ENCODE measurements at places on chromosomes 7 and 10.

GRCh38 chr7:83782628-83783027, 133.7 kb upstream of the SEMA3E start:
- DNase-seq: no peak

DNA sequence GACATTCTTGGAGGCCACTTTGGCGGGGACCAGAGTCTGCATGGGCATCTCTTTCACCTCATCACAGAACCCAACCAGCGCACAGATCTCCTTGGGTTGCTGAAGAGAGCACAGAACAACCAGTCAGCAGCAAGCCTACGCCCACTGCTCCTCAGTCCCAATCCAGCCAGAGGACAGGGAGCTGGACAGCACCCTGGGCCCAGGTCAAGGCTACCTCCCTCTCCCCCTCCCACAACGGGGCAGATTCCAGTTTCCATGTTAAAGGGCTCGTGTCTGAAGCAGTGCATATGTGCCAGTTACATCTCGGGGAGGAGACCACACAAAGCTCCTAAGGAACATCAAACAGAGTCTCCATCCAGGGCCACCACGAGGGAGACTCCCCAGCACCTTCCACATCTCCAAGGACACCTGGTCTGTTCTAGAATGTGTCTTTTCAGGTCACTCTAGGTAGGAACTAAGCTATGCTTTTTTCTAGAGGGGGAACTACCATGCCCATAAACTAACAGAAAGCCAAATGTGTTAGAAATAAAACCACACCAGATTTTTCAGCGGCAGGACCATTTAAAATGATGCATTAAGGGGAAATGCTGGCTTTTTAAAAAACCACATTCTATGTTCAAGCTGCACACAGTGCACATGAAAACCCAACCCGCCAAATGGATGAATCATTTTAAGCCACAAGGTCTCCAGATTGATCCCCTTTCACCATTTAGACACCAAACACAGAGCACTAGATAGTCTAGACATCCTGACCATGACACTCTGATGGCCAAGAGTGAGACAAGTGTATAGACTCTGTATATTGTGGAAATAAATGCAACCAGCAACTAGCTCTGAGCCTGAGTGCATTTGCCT, 28.9 kb downstream of the PSAP start:
- no peak for DNase-seq

GRCh38 chr10:53606981-53607380, 834.4 kb upstream of the MBL2 start:
- no peak for DNase-seq

DNA sequence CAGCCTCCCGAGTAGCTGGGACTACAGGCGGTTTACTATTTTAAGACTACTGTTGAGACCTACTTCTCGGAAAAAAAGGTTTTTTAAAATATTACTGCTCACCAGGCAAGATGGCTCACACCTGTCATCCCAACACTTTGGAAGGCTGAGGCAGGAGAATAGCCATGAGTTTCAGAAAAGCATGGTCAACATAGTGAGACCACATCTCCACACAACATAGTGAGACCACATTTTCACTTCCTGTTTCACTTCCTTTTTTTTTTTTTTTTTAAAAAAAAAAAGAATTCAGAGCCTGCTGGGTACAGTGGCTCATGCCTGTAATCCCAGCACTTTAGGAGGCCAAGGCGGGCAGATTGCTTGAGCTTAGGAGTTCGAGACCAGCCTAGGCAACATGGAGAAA, 46.5 kb downstream of the SVOPL start:
- no peak for DNase-seq

DNA sequence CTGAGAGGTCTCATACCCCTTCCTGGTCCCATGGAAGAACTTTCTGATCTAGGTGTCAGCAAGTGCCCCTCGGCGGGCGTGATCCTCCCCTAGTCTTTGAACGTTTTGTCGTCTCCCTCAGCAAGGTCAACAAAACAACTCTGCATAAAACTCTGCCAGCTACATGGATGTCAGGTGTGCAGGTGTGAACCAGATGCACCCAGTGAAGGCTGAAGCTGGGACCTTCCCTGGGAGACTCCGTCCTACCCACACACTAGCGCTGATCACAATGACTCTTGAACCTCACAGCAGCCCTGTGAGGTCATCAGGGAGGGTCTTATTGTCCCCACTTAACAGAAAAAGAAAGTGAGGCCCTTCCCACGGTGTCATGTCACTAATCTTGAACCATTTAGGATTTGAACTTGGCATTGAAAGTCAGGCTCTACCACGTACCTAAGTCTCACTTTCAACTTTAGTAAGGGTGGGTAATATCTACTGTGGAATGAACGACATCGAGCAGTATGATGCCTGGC, 68.1 kb downstream of the VSTM4 start:
- no peak for DNase-seq

- no peak for DNase-seq
Measured at GRCh38 chr10:49745756-49746155, 16.4 kb downstream of the OGDHL start.

DNA sequence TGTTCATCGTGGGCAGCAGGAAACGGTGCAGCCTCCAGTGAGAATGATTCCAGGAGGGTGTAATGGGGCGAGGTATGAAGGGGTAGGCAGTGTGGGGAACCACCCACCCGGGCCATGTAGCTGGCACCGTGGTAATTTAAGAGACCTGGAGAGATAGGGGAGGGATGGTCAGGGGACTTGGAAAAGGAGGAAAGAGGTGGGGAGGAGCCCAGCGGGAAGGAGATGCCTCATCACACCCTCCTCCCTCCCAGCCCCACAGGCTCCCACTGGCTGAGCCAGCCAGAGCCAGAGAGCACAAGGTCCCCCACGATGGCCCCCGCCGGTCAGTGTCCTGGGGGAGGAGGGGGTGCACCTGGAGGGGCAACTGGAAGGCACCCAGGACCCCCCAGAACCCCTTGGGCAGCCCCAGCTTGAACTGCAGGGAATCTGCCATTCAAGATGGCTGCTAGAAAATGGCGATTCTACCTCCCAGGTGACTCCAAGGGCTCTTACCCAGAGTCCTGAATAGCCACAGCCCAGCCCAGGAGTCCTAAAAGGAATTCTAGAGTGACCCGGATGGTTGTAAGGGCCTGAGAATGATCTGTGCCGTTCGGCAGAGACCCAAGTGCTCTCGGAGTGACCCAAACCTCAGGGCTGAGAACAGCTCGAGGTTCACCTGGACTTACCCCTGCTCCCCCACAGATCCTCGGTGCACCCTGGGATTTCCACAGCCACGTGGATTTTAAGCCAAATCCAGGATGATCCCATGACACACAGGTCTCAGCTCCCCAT, 28.8 kb downstream of the CALML3 start:
- no peak for DNase-seq

DNA sequence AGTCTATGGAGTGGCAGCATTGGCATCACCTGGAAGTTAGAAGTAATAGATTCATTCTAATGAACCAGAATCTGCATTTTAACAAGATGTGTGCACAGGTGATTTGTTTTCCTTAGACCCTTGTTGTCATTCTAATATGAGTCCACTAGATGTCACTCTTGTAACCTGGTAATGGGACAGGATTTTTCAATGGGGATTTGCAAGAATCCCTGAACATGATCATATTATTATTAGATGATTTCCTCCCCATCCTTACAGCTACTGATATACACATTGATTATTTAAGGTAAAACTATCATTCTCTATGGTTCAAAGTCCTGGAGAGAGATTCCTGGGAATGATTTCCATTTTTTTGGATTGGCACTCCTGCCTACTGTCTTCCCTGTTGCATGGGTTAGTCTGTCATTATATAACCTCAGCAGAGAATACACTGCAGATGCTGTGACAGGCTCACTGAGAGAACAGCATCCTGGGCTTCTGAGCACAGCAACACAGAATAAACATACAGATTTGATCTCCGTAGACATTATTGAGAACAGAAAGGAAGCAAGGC, 194.9 kb downstream of the SUGCT start:
- no peak for DNase-seq

DNA sequence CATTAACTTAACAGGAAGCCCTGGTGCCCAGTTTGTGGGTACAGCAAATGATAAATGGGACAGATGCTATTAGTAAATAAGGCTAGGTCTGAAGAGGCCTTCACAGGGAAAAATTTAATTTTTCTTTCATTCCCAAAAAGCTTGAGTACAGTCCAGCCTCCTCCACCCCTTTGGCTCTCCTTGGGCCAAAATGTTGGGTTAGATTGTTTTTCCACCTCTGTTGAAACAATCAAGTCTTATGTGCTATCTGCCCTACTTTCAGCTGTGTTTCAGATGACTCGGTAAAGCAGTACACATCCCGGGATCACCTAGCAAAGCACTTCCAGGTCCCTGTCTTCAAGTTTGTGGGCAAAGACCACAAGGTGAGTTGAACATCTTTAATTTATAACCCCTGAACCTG, 24.3 kb downstream of the PLA2G12B start:
- no peak for DNase-seq

DNA sequence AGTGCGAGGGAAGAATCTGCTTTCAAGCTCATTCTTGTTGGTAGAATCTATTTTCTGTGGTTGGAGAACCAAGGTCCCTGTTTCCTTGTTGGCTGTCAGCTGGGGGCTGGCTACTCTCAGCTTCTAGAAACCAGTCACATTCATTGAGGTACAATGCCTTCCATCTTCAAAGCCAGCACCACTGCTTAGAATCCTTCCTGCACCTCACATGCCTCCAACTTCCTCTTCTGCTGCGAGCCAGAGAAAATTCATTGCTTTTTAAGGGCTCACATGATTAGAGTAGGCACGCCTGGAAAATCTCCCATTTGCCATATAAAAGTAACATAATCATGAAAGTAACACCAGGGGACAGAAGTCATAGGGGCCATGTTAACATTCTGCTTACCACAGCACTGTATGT, 28.7 kb downstream of the TES start:
- no peak for DNase-seq

- no peak for DNase-seq
Measured at GRCh38 chr7:69625238-69625637, 27.0 kb downstream of the AUTS2 start.

DNA sequence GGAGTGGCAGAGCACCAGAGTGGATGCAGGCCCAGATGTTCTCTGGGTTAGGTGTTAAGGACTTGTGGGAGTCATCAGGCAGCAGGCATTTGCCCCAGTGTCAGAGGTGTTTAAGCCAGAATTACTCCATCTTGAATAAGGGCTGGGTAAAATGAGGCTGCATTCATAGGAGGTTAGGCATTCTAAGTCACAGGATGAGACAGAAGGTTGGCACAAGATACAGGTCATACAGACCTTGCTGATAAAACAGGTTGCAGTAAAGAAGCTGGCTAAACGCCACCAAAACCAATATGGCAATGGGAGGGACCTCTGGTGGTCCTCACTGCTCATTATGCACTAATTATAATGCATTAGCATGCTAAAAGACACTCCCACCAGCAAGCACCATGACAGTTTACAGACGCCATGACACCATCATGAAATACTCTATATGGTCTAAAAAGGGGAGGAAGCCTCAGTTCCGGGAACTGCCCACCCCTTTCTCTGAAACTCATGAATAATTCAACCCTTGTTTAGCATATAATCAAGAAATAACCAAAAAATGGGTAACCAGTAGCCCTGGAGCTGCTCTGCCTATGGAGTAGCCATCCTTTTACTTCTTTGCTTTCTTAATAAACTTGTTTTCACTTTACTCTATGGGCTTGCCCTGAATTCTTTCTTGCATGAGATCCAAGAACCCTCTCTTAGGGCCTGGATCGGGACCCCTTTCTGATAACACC, 882 bp upstream of the LRRC61 start:
- peak; percentile 63 for DNase-seq

DNA sequence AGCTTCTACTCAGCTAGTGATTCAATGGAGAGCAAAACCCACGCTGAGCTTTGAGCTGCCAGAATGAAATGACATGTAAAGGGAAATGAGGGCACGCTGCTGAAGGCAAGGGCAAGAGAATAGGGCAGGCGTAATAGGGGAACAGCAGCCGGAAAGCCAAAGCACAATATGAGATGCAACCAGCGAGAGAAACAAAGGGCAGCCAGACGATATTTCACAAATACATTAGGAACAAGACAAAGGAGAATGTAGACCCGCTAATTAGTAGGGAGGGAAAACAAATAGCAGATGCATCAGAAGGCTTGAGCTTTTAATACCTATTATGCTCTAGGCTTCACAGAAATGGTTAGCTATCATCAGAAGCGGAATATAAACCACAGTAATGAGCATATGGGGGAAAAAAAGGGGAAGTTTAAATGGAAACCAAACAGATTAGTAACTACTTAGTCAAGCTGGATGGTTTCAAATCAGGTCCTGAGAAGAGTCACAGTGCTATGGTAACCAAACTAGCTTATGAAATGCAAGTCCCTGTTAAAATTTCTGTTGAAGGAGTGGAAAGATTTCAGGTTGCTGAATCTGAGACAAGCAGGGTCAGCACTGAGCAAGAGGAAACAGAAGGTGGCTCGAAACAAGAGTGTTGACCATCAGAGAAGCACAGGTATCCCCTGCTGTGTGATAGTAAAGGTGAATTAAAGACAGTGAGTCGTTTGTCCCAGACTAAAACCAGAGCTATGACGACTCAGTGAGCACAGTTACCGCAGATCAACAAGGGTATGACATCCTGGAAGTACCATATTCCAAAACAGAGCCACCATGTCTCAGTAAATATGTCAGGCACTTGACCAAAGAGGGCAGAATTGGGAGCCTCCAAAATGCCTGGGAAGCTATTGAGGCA, 496.9 kb upstream of the CELF2 start:
- no peak for DNase-seq

DNA sequence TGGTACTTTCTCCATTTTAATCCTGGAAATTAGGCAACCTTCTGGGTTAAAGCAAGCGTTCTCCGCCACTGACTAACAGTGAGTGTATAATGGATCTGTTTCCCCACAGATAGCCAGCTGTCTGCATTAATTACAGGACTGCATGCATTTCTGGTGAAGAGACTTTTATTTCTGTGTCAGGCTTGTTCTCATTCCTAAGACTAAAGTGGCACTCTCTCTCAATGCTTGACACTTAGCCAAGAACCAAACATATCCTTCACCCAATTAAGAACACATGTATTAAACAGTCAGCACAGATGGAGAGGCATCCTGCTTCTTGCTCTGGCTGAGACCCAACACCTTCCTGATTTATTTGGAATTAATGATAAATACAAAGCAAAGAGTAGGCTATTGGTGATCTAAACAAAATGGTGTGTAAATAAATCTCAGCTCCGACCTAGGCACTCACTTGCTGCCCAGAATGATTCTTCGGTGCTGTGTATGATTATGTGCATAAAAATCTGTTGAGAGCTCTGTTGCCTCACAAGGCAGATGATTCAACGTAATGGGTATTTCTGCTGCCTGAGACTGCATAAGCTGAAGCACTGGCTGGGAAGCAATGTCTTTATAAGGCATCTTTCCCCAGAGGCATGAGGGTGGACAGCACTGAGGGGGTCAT, 16.8 kb downstream of the CALU start:
- DNase-seq: no peak

DNA sequence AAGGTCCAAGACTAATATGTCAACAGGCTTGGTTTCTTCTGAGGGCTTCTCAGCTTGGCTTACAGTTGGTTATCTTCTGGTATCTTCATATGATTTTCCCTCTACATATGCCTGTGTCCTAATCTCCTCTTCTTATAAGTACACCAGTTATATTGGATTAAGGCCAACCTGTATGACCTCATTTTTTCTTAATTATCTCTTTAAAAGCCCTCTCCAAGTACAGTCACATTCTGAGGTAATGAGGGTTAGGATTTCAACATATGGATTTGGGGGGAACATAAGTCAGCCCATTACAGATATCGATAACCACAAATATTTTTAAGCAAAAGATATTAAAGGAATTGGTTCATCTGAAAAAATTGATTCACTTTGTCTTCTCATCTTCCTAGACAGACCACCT, 49.2 kb downstream of the IQUB start:
- no peak for DNase-seq
